CD4-positive, alpha-beta T cell treated with Interferon alpha-2 for 1 hour (primary cell): ENCODE measurements at places on chromosomes 1 and 21.
A peak's percentile ranks its signal among the peaks of the same experiment; 100 is the strongest.

DNA sequence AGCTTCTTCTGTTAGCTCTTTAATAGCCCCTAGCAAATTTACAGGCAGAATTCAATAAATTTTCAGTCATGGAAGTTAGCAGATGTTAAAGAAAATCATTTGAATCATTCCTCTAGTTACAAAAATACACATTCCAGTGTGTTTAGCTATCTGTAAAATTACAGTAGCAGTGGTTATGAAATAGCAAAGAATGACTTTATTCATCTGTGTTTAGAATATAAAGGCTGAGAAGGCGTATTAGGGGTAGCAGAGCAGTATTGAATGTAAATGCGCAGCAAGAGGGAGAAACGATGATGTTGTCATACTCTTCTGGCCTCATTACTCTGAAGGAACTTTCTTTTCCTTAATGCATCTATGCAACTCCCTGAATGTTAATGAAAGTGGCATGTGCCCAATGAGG is 106.2 kb upstream of the CYYR1 start:
- DNase-seq, result no peak

DNA sequence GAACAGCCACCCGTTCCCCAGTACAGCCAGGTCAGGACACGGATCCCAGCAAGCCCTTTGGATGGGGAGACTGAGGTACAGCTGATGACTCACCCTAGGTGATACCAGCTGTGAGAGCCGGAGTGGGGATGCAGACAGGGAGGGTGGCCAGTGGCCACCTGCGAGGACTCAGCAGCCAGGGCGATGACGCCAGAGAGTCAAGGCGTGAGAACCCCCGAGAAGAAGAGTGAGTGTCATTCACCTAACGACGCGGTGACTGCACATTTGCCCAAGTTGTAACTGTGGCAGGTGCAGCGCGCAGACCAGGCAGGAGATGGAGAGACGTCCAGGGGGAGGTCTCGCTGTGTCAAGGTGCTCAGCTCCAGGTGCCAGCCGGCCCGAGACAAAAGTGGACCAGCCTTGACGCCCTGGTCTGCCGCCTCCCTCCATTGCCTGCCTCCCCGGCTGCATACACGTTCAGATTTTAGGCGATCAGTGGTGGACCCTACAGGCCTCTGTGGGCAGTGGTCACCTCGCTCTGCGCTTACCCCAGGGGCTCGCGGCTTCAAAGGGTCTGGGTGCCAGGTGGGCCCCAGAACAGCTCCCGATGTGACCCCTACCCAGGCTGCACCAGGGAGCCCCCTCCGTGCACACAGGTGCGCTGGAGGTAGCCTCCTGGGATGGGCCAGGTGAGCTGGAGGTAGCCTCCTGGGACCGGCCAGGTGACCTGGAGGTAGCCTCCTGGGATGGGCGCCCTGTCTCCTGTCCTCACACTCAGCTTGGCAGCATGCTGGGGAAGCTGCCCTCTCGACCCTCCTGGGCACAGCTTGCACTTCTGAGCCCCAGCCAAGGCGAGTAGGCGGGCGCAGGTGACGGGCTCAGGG is 11.9 kb downstream of the LRRC3 start:
- DNase-seq, result no peak

DNA sequence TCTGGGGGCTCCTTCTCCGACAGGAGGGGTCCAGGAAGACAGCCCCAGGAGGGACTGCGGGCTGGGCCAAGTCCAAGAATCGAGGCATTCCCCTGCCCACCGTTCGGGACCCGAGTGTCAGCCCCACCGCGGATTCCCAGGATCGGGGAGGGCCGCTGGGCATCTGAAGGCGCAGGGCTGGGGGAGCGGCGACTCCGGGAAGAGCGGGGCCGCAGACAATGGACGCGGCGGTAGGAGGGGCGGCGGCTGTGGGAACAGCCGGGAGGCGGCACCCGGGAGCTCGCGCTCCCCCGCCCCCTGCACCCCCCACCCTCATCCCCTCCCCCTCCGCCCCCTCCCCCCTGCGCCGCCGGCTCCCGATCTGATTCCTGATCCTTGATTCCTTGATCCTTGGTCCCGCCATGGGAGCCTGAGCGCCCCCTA is at the start of gene VANGL2:
VANGL2 (plus strand) TSS at position 342 of the 423 bp plus-strand sequence. CDS start 15,274 bp downstream, outside the sequence.
- DNase-seq, result peak; percentile 38

DNA sequence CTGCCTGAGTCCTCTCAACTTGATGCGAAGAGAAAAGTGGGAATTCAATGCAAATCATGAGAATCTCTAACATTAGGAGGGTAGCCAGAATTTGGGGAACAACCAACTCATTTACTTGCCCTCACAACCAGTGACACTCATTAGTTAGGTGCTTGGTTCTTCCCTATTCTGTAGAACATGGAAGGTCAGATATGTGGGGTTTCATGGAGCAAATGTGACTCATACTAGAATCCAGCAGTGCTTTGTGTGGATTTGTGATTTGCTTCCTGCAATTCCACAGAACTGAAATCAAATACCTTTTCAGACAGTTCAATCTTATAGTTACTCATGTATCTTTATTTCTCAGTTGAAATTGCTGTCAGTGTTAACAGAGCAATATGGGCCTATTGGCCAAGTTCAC is 6.9 kb upstream of the ETV3 start:
- no peak for DNase-seq

GRCh38 chr1:157025385-157025784 is 20.2 kb downstream of the ARHGEF11 start:
- DNase-seq, result no peak
